ENCODE measurements at places on chromosomes 2 and 18.

GRCh38 chr2:9331704-9332103, 91.6 kb downstream of the ITGB1BP1 start:
- peak; percentile 46 for DNase-seq

DNA sequence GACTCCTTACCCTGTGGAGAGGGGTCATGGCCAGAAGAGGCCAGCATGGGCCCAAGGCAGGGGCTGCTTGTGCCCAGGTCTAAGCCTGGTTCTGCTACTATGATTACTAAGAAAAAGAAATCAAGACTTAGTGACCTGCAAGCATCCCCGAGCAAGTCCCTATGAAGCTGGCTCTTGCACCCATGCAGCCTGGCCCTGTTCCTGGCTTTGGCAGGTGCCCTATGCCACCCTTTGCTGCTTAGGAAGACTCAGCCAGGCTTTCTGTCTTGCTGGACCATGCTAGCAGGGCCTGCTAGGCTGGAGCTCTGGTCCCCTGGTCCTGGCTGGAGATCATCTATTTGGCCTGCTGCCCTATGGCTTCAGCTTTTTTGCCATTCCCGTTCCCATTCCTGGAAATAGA, 309.4 kb upstream of the EPAS1 start:
- no peak for DNase-seq

GRCh38 chr2:232382331-232383225, 4.0 kb downstream of the ALPP start:
- DNase-seq, result peak; percentile 43

DNA sequence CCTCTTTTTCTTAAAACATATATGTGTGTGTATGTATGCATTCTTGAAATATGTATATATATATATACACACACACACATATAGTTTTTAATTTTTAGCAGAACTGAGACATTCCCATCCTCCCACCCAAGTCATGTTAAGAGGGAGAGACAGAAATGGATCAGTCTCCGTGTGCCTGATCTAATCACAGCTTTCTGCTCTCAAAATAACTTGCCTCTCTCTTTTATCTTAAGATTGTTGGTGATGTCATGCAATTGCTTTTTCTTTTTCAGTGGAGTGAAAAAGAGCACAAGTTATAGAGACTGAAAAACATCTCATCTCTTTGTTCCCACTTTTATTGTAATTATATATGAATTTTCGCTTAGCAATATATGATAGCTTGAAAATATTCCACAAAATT, 279.9 kb upstream of the DOK6 start:
- no peak for DNase-seq

GRCh38 chr2:237434866-237435311, 20.9 kb upstream of the COL6A3 start:
- DNase-seq, result no peak

DNA sequence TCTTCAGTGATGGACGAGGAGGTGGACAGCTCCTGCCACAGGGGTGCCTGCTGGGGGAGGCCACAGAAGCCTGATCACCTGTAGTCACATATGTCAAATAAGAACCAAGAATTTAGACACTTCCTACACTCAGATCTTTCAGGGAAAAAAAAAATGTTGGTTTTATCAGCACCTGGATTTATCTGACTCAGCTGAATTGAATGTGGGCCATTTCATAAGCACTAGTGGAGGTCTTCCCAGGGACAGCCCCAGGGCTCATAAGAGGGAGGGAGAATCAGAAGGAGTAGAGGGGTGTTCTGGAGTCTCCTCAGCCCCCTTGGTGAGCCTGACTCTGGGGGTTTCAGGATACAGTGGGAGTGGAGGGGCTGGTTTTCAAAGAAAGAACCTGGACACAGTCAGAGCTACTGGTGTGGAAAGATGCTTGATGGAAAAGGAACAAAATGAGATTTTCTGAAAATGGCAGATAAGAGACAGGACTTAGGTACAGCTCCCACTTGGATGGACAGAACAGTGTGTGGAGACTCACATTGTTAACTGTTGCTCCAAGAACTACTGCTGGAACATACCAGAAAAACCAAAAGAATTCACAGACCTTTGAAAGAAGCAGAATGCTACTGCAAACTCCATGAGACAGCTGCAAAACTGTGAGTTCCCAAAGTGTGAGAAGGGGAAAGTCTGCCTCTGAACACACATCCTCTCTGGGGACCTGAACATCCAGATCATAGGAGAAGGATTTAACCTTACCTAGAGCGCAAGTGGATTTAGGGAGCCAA, 45.4 kb downstream of the LCT start:
- DNase-seq, result no peak

DNA sequence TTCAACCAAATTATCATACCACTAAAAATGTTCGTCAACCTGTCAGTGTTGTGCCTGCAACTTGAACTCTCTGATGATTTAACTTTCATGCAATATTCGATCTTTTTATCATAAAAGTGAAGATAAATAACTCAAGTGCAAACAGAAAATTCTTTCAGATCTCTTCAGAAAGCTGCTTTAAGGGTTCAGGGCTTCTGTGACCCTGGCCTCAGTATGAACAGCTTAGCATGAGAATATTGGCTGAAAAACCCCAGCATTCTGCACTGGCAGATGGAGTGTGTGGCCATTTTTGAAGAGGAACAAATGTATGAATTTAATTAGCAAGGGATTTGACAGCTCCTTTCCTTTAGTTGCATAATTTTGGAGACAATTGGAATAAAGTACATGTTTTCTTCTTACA, 851.4 kb upstream of the SOX11 start:
- DNase-seq, result no peak

Data from H7 (cell line).